NT2/D1 (cell line): ENCODE measurements at places on chromosomes 5 and 9.
A peak's percentile ranks its signal among the peaks of the same experiment; 100 is the strongest.

- DNase-seq = no peak
Measured at GRCh38 chr9:15965246-15965745, 412.5 kb downstream of the CCDC171 start.

DNA sequence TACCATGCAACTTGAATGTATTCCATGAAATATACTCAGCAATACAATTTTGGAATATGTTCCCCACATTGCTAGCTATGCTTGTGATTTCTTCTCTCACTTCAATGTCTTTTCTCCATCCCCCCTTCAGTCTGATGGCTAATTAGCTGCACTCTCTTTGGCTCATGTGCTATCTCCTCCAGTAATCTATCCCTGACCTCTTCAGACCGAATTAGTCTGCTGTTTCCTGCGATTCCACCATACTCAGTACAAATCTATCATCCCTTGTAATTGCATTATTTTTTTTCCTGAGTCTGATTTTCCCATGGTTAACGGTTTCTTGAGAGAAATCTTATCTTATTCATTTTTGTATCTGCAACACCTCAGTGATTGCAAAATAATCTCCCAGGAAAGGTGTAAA is 360.7 kb upstream of the CDH10 start:
- no peak for DNase-seq

DNA sequence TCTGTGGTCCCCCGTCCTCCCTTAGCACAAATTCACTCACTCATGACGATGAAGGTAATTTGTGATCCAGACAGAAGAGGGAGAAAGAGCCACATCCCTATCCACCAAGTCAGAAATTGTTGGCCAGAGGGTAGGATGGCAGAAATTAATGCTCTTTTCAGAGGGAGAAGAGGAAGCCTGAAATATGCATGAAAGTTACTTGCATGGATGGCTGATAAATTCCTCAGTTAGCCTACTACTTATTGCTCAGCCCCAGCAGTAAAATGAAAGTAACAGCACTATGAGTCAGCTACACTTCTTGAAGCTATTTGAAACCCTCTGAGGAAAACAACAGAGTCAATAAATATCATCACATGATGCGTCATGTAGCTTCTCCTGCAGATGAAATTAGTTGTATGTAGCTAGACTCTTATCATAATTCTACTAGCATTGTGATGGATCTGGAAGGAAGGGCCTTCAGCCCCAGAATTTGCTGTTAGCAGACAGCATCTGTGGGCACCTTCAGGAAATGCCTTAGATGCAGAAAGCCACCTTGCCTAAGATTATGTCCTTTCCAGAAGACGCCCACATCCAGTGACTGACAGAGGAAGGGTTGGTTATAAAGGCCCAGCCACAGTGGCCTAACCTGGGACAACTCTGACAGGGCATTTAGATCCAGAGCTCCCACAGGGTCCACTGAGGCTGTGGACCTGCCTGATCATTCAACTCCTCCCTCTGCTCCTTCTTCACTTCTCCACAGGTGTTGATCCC is 81.2 kb upstream of the CCDC112 start:
- DNase-seq = no peak

GRCh38 chr9:133351908-133352634 is 4.1 kb downstream of the RPL7A start:
- peak; percentile 82 for DNase-seq

DNA sequence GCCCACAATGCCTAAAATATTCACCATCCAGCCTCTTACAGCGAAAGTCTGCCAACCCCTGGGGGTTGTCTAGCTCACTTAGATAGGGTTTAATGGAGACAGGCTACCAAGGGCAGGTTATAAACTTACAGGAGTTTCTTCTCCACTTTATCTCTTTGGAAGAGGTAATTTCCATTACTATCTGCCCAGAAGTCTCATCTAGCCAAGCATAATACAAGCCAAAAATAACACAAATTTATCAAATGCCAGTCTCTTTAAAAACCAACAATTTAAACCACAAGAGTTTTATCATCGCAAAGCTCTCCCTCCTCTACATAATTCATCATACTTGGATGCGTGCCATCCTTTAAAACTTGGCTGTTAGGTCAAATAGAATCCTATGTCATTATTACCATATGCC is 6.2 kb downstream of the RBM22 start:
- DNase-seq = no peak

DNA sequence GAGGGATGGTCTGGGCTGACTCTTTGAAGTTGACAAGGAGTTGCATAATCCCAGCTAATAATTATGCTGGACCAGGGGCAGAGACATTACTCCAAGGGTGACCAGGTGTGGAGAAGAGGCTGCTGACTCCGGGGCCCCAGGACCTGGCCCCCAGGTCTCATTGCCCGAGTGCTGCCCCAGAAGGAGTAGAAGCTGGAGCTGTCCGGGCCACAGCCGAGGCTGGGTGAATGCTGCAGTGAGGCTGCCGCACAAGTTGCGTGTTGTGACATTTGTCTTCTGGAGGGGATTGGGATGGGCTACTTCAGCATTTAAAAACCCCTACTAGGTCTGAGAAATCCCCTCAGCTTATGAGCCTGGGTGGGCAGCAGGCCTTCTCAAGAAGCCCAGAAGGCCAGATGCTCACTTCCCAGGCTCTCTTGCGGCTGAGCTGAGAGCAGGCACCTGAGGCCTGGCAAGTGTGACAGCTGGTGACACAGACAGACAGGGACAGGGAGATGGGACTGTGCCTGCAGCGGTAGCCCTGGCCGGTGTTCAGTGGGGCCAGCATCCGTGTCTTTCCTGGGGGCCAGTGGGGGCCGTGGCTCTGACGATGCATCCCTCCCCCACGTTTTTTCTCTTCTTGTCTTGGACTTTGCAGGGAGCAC is 122.8 kb downstream of the KCNIP1 start:
- no peak for DNase-seq

DNA sequence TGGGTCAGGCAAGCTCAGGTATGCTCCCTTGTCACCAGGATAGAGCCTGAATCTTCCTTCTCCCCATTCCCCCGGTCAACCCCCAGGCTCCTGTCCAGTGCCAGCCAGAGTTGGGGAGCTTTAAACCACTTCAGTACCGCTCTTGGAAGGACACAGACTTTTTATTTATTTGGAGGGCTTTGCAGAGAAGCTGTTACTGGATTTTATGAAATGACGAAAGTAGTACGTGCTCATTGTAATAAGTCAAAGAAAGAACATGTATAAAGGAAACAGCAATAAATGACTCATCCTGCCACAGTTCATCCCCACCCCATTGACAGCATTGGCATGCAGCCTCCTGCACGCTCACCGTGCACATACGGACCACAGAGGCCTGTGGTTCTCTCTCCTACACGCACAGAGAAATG is 230.3 kb downstream of the AUH start:
- DNase-seq = no peak

DNA sequence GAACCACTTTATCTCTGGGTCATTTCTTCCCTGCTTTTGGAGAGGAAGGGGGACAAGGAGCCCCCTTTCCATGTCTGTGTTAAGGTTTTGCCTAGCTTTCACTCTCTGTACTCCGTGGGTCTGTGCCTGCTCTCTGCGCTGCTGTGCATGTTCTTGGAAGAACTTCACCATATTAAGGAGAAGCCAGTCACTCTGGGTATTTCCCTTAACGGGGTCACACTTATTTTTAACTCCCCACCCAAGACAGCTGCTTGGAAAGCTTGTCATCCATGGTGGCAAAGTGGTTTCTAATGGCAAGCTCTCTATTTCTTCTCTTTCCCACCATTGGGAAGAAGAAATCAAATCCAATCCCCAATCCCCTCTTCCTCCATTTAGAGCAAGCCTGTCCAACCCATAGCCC is 44.8 kb upstream of the HMHB1 start:
- DNase-seq = no peak

- DNase-seq = no peak
Measured at GRCh38 chr9:113563826-113564497, 100.4 kb downstream of the RGS3 start.

- DNase-seq = no peak
Measured at GRCh38 chr9:72755836-72756235, 197.0 kb downstream of the ALDH1A1 start.

- DNase-seq = peak; percentile 68
Measured at GRCh38 chr9:92140074-92140753, 25.0 kb upstream of the SPTLC1 start.

DNA sequence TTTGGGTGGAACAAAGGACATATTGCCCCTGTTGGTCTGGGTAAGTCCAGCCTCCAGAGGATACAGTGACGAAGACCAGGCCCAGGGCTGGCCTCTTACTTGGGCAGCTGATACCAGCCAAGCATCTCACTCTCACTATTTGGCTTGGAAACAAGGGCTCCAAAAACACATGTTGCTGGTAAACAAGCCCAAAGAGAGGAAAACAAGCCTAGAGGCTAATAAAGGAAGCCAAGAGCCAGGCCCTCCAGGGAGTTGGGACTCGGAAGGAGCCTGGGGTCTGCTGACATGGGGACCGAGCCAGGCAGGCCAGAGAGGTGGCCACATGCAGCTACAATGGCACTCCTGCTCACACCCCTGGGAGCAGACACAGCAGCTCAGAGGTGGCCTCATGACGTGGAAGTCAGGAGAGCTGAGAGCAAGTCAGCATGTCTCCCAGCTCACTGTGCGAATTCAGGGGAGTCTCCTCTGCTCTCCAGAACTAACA is 5.7 kb downstream of the SPARC start:
- no peak for DNase-seq

DNA sequence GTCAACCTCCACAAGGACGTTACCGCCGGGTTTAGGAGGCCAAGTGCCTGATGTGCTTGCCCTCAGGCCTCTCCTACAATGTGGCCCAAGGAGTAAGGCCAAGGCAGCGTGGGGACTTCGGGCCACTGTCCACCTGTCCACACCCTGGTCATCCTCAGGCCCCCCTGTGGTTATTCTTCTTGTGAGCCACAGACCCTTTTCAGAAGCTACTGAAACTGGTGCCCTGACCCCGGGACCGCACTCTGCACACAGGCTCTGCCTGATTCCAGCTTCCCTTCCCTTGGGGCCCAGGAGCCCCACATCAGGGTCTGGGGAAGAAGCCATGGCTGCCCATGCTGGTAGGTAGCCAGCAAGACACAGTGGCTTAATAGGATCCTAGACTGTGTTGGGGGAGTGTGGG is 128.8 kb downstream of the OLFM1 start:
- no peak for DNase-seq

- DNase-seq = no peak
Measured at GRCh38 chr5:153099328-153099727, 391.1 kb upstream of the GRIA1 start.

DNA sequence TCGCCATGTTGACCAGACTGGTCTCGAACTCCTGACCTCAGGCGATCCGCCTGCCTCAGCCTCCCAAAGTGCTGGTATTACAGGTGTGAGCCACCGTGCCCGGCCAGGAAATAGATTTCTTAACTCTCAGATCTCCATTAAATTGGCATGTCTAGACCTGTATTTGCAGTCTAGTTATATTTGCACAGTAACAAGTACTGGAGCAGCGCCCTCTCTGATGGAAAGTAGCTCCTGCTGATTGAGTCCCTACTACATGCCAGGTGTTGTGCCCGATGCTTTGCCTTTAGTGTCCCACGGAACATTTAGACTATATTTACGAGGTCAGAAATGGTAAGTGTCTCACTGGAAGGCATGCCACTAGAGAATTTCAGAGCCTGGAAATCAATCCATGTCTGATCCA is 15.8 kb upstream of the TMED9 start:
- no peak for DNase-seq

- DNase-seq = no peak
Measured at GRCh38 chr5:32876791-32877190, 165.7 kb downstream of the NPR3 start.

DNA sequence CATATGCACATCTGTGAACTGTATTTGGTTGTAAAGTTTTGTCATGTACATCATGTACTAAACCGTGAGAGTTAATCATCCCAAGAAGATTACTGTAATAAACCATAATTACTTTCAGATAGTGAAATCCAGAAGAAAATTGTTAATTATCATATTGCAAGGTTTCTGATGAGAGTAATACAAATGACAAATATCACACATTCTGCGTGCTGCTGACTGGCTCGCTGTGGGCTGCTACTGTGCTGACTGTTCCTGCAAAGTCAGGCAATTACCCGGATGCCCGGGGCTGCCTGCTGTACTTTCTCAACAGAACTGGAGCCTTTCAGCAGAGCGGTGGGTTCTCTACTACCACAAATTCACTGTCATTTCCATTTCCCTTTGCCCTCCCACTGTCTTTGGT is 68.3 kb downstream of the SMARCA2 start:
- DNase-seq = no peak

DNA sequence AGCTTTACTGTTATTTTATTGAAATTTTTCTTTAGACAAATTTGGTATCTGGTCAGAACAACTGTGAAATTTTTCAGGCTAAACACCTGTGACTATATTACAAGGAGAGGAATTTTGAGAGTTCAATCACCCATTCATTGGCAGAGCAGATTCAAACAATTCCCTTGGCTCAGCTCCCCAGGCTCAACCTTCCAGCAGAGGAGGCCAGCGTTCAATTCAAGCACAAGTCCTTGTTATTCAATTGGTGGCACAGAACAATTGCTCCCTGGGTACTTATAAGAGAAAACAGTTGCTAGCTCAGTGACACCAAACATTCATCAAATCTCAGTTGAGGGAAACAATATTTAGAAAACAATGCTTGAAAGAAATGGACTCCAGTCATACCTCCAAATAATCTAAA is 83.3 kb downstream of the SUSD1 start:
- peak; percentile 47 for DNase-seq

- no peak for DNase-seq
Measured at GRCh38 chr9:116939614-116940013, 252.5 kb downstream of the TRIM32 start.

DNA sequence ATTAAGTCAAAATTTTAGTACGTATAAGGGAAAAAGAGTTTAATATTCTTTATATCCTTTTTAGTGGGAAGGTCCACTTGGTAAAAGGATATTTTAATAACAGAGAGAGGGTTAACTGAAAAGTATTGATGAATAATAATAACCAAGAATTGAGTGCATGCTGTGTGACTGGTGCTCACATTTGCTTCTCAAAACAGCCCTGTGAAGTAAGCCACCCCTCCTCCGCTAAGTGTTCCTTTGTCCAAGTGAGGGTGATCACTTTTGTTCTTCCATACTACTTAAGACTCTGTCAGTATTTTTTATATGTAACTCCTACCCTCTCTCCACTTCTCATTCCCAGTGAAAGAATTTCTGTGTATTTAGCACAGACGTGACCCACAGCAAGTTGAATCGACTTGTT is 51.5 kb downstream of the SLC44A1 start:
- peak; percentile 35 for DNase-seq

DNA sequence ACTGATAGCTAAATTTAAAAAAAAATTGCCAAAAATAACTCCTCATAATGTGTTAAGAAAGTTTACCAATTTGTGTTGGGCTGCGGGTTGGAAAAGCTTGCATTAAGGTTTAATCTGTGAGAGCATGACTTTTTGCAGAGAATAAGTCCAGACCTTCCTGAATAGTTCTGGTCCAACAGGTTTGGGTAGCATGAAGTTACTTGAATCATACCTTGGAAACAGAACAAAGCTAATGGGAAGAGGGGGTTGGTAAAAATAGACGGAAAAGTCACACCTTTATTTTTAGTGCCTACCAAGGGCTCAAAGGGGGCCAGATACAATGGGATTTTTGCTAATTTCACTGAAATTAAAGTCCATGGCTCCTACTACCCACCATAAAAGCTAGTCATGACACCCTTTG is 17.1 kb upstream of the MATR3 start:
- no peak for DNase-seq

- no peak for DNase-seq
Measured at GRCh38 chr9:26727471-26727870, 165.1 kb downstream of the CAAP1 start.
